ENCODE measurements at places on chromosomes 6 and 20.

DNA sequence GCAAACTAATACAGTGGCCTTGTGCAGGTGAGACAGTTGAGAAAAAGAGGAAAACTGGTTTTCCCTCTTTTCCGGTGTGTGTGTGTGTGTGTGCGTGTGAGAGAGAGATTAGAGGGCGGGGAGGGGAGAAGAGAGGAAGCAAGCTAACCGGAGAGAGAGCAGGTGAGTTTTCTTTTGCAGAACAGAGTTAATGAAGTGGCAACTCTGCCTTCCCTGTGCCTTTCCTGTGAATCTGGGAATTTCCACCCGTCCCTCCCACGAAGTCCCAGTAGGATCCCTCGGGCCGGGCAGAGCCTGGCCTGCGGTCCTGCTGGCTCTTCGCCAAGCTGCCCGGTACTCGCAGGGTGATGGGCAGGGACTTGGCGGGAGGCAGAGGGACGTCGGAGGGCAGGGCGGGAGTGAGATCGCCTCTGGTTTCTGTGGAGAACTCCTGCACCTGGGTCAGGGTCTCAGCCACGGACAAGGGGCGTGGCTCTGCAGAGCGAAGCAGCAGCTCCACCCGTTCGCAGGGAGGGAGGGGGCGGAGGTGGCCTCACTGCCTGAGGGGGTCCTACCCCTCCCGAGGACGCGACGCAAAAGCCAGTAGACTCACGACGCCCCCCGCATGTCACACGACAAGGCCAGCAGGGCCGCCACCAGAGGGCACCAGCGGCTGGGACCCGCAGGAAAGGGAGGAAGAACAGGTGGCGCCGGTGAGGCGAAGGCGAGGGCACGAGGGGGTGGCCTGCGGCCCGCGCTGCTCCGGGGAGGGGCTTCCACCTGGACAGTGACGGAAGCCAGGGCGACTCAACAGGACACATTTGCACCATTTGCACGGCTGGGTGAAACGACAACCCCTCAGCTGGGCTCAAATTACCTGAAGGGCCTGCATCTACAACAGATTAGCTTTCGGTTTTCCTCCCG lies 51.2 kb upstream of the RNF182 start:
- peak; percentile 42 for DNase-seq

DNA sequence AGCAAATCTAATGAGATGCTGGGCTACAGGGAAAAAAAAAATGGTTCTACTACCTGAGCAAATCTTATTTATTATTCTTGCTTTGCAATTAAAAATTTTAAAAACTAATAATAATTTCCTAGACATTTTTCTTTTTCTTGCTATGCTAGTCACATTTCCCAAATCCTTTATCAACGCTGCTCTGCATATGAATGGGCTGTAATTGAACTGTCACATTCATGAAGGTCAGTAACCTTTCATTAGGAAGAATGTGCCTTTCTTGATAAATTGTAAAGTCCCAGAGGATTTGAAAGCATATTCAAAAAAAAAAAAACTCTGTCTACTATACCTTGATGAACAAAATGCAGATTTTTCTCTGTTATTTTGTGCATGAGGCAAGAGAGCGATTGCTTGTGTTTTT lies 538.7 kb upstream of the ID4 start:
- DNase-seq, result no peak

DNA sequence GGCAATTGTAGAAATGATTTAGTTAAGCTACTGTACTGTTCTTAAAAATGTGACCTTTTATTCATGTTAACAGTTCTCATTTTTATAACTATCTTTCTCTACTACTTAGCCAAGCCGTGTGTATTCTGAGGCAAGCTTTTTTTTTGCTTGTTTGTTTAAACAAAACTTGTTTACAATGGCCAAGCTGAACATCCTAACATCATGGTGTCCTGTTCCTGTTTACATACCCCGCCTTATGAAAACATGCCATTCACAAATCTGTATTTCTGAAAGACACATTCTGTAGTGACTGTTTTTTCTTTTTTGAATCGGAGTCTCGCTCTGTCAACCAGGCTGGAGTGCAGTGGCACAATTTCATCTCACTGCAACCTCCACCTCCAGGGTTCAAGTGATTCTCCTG lies 140.9 kb downstream of the NCOA3 start:
- DNase-seq, result no peak

DNA sequence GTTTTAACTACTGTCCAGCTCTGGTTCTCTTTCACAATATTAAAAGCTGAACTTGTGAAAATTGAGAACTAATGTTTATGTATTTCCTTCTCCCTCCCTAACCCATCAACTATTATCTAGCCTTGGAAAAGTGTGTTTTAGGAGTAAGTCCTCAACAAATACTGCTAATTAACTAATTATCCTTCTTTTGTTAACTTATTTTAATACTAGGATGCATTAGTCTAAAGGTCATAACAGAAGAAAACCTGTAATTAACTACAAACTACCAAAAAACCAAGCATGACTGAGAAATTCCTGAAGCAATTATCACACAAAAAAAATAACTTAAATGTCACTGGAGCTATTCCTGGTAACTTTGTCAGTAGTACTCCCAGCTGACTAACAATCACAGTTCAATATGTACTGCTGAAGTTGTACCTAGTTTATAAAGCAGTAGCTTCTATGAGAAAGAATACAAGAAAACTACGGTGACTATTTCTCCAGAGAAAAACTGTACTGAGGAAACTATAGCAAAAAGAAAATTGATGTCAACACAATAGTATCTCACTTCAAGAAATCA lies 301.9 kb downstream of the LAMA2 start:
- DNase-seq, result no peak

GRCh38 chr6:1619673-1620503 lies 10.2 kb downstream of the FOXC1 start:
- peak; percentile 21 for DNase-seq

GRCh38 chr6:9121549-9121948 lies 686.2 kb upstream of the SLC35B3 start:
- DNase-seq, result no peak

DNA sequence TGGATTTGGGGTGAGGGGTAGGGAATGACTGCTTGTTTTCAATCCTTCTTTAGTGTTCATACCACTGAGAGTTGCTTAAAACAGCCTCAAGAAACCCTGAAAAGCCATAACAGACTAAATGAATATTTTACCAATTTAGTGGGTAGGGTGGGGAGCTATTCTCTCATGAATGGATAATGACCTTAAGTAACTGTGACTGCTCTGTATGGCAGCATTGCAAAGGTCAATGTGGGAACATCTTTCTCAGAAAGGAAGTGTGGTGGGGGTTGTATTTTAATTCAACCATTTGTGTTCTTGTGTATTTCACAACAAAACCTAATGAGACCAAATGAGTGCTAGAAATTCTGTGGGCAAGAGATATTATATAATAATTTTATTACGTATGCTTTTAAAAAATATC lies 55.7 kb downstream of the PHACTR2 start:
- no peak for DNase-seq

DNA sequence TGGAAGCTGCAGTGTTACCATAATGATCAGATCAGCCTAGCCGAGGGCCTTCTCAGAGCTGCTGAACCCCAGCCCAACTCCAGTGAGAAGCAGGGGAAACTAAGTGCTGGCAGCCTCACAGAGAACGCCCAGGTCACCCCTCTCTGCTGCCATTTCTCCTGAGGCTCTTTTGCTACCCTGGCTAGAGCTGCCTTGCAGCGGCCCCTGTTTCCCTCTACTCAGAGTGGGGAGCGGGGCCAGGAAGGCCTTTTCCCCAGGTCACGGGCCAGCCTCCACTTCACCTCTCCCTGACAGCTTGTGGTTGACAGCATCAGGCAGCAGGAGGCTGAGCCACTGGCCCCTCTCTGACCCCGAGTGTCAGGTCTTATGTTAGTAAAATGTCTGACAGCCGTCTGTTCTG lies 22.7 kb downstream of the ACTR5 start:
- DNase-seq, result no peak

DNA sequence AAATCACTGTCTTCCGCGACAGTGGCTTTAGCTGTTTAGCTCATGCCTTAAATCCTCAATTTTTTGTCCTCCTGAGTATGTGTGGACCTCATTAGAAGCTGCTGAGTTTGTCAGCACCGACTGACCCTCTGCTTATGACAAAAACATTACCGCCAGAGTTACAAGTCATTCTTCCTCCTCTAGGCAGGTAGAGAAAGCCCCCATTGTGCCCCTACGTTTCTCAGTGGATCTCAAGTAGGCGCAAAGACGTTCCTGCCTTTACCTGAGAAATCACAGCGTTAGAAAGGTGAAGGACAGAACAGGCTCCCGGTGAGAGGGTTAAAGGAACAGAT lies 227.3 kb upstream of the PDE10A start:
- no peak for DNase-seq

- DNase-seq, result no peak
Observed at GRCh38 chr6:142694054-142694453, 250.9 kb downstream of the HIVEP2 start.

DNA sequence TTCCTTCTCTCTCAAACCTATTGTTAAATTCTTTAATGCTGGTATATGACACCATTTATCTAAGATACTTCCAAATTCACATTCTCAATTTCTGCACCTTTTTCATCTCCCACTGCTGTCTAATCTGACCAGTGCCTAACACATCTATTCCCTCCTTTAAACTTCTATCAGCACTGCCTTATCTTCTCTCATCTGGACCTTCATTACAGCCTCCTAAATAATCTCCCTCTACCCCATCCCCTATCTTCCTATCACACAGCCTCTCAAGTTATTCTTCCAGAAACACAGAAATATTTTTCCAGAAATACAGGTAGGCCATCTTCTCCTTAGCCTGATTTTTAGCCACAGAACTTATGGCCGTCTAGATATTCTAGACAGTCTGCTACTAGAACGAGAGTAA lies 5.5 kb downstream of the DTNBP1 start:
- no peak for DNase-seq

GRCh38 chr6:107679457-107679856 lies 144.7 kb downstream of the SCML4 start:
- DNase-seq, result no peak

GRCh38 chr6:84766118-84766798 lies 1.9 kb upstream of the TBX18 start:
- DNase-seq, result no peak

- DNase-seq, result peak; percentile 54
Observed at GRCh38 chr6:118618676-118619377, 32.6 kb downstream of the CEP85L start.

- DNase-seq, result no peak
Observed at GRCh38 chr6:167113935-167114910, 8.7 kb upstream of the CCR6 start.

DNA sequence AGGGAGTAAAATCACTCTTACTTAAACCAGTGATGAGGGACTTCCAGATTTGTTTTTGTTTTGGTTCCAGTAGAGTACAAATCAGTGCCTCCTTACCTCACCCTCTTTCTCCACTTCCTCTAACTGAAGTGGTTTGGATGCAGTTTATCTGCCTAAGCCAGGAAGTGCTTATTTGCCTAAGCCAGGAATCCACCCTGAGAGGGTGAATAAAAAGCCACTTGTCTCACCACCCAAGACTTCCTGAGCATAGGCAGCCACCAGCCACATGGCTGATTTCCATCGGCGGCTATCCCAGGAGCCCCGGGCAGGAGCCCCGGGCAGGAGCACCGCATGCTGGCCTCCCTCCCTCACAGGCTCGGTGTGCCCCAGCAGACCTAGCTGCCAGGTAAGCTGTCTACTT lies 12.0 kb downstream of the LRP11 start:
- DNase-seq, result no peak

- no peak for DNase-seq
Observed at GRCh38 chr6:168083514-168083885, 4.5 kb upstream of the FRMD1 start.

DNA sequence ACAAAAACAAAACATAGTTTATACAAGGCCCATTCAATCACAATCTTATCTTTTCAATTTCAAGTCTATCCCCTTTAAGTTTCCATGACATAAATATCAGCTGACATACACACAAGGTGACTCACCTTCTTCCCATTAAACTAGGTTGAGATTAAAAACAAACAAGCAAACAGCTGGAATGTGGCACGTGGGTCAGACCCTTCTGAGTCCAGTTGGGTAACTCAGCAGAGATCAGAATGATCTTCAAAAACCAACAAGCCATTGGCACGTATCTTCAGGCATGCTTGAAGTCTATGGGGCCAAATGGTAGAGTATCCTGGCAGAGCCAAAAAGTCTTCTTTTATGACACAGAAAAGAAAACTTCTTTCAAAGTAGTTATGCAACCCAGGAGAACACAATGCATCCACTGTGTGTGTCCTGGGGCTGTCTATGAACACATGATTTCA lies 603.5 kb upstream of the CITED2 start:
- no peak for DNase-seq

- DNase-seq, result peak; percentile 49
Observed at GRCh38 chr20:22921595-22922421, 113.3 kb upstream of the SSTR4 start.

DNA sequence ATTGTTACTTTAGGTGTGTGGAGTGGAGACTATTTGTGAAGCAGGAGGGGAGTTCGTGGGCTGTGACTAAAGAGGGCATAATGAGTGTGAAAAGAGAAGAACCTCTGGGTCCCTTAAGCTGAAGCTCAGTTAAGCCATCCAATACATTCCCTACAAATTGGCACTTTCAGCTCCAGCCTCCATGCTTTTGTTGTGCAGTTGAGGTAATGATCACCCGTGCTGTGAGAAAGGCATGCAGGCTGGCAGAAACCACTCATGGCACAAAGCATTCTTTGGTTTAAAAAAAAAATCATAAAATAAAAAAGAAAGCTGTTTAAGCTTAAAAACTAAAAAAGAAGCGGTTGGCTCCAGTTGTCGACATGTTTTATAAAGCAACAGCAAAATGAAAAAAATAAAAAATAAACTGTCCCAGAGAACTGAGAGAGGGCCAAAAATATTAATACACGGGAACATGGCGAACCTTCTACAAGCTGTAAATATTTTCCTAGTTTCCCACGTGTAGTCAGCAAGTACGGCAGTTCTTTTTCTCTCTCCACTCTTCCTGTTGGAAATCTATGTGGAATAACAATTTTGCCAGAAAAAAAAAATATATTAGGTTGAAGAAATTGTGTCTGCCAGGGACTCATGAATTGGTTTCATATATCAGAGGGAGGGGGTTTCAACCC lies 82.2 kb downstream of the ANKRD60 start:
- DNase-seq, result no peak

GRCh38 chr20:4613718-4614620 lies 107.7 kb upstream of the PRND start:
- DNase-seq, result peak; percentile 21

DNA sequence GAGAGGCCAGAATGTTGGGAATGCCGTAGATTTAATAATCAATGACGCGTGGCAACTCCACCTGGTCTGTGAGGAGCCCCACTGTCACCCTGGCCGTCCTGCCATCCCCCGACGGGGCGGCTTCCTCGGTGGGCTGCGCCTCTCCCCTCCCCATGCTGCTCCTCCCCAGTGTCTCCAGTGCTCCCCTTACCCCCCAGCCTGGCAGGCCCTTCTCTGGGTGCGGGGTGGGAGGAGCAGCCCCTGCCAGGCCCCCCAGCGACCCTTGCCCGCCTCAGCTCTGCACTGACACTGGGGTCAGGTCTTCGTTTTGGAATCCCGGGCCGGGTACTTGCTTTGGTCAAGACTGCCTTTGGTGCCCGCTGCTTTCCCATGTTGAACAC lies 82.3 kb upstream of the FRMD1 start:
- DNase-seq, result no peak

GRCh38 chr6:125097186-125097585 lies 56.4 kb upstream of the TPD52L1 start:
- DNase-seq, result no peak

Data from Kasumi-1 (cell line).